ENCODE measurements at places on chromosomes 16 and 17. TPM values are rescaled to one million over a fixed set of nuclear protein-coding genes. Genes with fewer than 3 reads are reported as not detected.

Gene ZNF778
- total RNA-seq, result 7.0 TPM

Gene MFAP4
- 68.6 TPM for total RNA-seq

Gene MSLN
- total RNA-seq, result 6.4 TPM

Gene TTLL6
- 14.3 TPM for total RNA-seq

- no peak for DNase-seq
Measured at GRCh38 chr16:55035956-55036355, 105.3 kb downstream of the IRX5 start.

DNA sequence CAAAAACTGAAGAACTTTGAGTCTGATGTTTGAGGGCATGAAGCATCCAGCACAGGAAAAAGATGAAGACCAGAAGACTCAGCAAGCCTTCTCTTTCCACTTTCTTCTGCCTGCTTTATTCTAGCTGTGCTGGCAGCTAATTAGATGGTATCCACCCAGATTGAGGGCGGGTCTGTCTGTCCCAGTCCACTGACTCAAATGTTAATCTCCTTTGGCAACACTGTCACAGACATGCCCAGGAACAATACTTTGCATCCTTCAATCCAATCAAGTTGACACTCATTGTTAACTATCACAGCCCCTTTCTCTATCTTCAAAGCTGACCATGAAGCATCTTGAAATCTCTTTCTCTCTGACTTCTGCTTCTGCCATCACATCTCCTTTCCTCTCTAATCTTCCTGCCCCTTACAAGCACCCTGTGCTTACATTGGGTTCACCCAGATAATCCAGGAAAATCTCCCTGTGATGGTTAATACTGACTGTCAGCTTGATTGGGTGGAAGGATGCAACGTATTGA is 115.9 kb upstream of the CDH13 start:
- DNase-seq, result no peak

Measured in left colon (tissue), 2 donors.